Stimulated activated CD4-positive, alpha-beta T cell treated with anti-CD3 and anti-CD28 coated beads, Interleukin-4, amount 100 ng/mL, for 24 hours (primary cell): ENCODE measurements at places on chromosomes 16 and 17.

DNA sequence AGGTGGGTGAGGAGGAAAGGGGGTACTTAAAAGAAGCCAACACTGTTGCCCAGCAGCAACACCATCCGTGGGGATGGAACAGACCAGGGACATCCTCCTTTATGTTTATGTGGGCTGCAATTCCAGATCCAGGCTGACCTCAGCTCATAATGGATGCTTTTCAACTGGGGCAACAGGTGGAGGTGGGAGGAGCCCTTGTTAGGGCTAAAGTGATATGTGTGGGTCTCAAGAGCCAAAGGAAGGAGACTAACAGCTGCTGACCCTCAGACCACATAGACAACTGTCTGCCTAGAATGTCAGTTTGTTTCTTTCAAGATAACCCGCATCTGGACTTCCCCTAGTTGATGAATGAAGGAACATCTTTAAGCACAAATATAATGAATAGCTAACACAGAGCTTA lies 2.0 kb upstream of the INPP5K start:
- no peak for DNase-seq

- no peak for DNase-seq
Observed at GRCh38 chr17:67435786-67436185, 58.7 kb downstream of the PITPNC1 start.

DNA sequence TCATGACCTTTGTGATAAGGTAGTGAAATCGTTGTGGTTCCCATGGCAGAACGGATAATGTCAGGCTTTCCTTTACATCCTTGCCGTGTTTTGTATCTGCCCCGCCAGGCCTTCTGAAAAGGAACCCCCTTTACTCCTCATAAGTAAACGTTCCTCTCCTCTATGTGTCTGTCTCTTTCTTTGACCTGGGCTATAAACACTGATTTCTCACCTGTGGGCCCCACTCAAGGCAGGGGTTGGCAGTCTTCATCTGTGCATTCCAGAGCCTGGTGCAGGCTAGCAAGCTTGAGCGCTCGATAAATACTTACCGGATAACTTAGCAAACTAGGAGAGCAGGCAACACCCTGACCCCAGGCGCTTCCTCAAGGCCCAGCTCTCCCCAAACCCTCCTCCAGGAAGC lies 7.3 kb upstream of the HAP1 start:
- no peak for DNase-seq

GRCh38 chr17:59493867-59494266 lies 71.5 kb upstream of the DHX40 start:
- DNase-seq: no peak

DNA sequence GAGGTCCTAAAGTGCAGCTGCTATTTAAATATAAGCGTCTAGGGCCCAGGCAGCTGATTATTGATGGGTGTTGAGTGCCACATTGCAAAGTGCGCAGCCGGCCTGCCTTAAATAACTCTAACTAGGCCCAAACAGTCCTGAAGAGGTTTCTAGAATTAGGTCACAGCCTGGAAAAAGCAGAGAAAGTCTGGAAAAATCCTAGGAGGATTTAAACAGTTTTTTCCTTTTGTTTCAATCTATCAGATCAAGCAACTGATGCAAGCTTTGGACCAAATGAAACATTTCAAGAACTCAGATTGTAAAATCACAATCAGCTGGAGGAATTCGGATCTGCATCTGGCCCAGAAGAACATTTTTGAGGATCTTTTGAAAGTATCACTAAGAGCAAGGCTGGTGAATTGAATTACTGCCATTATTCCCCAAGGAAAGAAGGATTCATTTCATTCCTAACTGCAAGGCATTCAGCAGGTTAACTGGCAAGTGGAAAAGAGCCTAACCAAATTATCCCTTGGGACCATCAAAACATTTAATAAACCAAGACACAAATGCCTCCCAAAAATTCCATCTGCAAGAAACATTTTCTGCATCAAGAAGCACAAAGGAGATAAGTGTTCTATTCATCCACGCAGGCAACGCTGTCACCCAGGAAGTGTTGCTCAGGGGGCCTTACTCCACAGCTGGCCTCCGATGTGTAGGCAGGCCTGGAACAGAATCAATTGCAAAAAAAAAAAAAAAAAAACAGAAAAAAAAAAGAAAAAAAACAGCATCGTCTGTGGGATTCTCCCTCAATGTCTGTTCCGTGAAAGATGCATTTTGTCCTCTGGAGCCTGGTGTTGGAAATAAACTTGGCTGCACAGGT lies 46.1 kb downstream of the IRX3 start:
- no peak for DNase-seq

DNA sequence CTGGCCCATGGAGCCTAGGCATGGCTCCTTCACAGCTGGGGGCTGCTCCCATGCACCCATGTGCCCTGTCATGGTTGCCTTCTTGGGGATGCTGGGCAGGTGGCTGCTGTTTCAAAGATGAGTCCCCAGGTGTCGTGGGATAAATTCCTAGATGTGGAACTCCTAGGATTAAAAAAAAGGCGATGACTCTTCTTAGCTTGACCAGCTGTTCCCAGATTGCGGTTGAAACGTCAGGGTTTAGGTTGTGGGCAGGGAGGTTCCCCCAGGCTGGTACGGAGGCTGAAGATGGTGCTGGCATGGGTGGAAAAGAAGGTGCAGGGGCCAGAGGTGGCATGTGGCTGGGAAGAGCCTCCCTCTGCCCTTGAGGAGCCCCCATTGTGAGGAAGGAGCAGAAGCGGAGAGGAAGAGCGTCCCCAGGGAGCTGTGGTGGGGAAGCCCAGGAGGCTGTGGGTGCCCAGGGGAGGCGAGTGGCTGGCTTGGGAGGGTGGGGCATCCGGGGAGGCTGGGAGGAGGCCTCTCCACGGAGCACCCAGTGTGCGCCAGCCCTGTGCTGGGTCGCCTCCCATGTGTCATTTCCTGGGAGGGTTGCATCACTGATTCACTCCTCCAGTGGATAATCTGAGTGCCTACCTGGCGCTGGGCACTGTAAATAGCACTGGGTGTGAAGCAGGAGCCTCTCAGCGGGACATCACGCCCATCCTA lies 7.5 kb upstream of the KCNJ12 start:
- DNase-seq: no peak

DNA sequence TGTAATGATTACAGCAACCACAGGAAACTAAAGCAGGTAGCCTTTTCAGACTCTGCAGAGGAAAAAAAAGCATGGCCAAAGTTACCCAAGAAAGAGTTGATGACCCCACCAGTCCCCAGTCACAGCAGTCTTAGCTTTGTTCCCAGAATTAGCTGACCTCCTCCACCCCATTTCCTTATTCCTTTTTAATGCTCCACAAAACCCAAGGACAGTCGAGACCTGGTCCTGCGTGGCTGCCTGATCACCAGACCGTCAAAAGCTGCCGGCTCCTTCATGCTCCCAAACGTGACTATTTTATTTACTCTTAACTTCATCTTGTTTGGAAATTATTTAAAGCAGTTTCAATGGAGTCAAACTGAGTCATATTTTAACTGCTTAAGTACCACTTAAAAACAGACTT lies 28.7 kb upstream of the MED9 start:
- DNase-seq: no peak

GRCh38 chr17:48814504-48814903 lies 2.5 kb downstream of the TTLL6 start:
- DNase-seq: peak; percentile 72

DNA sequence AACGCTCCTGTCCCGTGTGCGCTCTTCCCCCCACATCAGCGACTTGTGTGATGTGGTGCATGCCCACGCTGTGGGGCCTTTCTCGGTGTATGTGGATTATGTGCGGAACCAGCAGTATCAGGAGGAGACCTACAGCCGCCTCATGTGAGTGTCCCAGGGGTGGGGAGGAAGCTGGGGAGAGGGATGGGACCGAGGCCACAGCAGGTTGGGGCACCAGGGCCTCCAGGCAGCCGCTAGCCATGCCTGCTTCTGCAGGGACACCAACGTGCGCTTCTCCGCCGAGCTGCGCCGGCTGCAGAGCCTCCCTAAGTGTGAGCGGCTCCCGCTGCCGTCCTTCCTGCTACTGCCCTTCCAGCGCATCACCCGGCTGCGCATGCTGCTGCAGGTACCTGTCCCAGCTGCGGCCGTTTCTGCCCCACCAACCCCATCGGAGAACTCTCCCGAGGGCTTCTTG lies 5.8 kb downstream of the ARHGEF15 start:
- DNase-seq: no peak

- no peak for DNase-seq
Observed at GRCh38 chr16:895371-895770, 75.4 kb downstream of the LMF1 start.

- no peak for DNase-seq
Observed at GRCh38 chr17:3763777-3764170, 37.2 kb downstream of the ITGAE start.

DNA sequence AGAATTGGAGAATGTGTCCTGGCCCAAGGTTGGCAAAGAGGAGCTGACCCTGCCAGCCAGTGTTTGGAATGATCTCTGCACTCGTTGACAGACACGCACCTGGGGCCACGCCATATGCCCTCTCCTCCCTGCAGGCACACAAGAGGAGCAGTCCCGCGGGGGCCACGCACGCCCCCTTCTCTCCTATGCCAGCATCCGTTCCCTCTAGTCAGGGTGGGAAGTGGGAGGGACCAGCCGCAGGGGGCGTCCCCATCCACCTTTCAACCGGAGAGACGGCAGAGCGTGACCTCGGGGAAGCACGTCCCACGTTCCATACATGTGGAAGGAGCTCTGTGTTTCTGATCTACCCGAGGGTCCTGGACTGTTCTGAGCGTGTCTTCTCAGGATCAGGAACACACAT lies 86.9 kb upstream of the ZNF750 start:
- no peak for DNase-seq

DNA sequence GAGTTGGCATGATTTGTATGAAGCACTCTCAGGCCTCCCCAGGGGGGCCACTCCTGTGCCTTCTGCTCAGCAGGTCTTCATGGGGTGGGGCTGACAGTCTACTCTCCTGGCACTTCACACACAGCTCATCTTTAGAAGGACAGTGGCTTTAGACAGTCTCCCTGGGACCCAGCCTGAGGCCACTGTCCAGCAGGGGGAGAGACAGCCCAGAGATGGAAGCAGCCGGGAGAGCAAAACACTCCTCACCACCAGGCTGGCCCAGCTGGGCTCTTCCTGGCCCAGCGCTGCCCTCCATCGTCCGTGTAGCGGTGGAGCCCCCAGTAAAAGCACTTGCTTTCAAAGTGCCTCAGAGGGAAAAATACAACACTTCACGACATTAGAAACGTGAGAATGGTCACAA lies 62.0 kb upstream of the CRHR1 start:
- DNase-seq: no peak

DNA sequence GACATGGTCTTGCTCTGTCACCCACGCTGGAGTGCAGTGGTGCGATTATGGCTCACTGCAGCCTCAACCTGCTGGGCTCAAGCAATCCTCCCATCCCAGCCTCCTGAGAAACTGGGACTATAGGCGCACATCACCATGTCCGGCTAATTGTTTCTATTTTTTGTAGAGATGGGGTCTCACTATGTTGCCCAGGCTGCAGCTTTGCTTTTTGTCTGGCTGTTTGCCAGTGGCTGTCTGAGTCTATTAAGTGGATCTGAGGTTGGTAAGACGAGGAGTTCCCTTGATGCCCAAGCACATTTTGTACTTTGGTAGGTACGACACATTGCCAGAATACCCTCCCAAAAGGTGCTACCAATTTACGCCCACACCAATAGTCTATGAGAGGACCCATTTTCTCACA lies 5.1 kb downstream of the TBX21 start:
- DNase-seq: no peak

GRCh38 chr17:65896889-65897288 lies 295.0 kb downstream of the CEP112 start:
- no peak for DNase-seq

GRCh38 chr17:77888242-77889134 lies 70.0 kb upstream of the TNRC6C start:
- no peak for DNase-seq

DNA sequence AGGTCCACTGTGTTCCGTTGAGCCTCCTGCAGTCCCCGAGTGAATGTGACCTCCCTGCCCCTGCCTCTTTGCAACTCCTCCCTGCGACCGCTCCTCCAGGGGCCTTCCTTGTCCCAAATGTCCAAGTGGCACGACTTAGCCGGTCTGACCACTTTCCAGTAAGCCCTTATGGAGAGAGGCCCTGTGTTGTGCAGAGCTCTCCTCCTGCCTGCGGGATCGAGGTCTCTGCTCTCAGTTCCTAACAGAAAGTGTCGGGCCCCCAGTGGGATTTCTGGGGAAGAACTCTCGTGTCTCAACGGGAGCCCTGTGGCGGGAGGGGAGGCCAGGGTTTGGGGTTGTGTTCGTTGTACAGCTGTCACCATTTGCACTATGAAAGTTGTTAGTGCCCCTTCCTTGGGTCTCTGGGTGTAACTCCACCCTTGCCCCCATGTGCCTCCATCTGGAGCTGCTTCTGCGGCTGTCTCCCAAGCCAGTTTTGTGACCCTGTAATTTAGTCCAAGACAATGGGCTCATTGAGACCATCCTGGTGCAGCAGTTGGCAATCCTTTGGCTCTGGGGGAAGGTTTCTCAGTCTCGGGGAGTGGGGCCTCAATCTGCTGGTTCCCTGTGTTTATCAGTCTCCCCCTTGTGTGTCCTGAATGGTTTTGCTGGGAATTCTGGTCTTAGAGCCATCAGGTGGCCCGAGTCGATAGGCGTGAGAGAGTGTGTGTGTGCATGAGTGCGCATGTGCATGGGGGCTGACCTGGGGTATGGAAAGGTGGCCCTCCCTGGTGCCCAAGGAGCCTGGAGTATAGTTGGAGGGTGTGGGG lies 234.5 kb downstream of the SEC14L1 start:
- DNase-seq: peak; percentile 12

DNA sequence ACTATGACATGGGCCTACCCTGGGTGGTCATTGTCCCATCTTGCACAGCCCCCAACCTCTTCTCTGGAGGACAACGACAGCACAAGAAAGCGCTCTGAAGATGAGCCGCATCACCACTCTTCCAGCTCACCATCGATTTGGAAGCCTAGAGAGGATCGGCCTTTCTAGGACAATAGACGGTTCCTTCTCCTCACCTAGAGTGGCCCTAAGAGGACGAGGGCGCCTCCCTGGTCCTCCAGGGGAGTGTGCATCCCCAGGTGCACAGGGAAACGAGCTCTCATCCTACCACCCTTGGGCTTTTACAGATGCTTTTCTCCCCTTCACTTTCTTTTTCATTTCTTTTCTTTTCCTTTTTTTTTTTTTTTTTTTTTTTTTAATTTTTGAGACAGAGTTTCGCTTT lies 20.3 kb upstream of the SLC52A1 start:
- no peak for DNase-seq

- DNase-seq: no peak
Observed at GRCh38 chr17:13925579-13925978, 143.7 kb upstream of the COX10 start.

GRCh38 chr16:71963125-71963875 lies 36.9 kb downstream of the PKD1L3 start:
- no peak for DNase-seq

DNA sequence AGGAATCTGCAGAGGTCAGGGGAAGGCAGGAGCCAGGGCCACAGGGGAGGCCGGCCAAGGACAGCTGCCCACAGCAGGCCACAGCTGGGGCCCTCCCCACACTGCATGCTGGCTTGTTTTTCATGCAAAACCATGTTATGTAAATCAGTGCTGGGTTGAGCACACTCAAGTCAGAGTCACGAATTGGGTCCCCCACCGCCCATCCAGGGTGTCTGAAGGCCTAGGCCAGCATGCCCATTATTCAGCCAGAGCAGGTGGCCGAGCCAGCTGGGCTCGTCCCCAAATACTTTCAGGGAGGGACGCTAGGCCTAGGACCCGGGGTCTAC lies 51.2 kb upstream of the TOB1 start:
- no peak for DNase-seq
